ENCODE measurements at places on chromosomes 5 and 9.

DNA sequence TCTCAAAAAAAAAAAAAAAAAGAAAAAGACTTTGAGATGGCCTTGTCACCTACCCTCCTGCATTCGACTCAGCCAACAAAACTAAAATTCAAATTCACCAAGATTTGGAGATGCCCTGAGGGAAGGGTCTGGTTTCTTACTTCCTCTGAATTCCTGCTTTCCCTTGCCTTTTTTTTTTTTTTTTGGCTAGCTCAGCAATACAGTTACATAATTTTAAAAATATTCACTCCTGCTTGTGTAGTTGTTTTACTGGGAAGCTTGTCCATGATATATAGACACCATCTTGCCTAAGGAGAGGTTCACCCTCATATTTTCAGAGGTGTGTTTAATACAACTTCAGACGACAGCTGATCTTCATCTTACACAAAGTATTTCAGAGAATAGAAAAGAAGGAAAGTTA, 21.3 kb upstream of the SERINC5 start:
- DNase-seq: no peak

DNA sequence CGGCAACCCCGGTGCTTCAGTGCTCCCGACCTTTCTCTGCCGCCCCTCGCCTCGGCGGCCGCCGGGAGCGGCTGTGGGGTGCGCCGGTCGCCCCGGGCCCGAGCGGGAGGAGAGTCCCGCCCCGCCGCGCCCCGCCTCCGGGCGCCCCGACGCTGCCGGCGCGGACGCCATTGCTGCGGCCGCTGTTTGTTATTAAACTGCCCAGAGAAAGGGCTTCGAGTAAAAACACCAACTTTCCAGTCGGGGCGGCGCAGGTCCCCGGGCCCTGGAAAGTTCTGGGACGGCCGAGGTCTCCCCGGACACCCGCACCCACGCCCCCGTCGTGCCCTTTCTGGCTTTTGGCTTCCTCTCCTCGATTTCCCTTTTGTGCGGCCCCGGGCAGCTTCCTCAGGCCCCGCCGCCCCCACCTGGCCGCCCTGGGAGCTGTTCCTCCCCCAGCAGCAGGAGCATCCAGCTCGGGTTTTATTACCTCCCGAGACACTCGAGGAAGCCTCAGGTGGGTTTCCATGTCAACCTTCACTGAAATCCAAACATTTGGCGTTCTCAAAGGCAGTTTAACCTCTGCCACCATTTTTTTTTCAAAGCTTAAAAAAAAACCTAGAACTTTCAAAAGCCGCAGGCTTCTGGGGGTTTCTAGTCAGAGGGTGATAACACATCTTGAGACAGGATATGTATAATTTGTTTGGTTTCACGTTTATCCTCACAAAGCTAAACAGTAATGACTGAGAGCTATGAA, 334.4 kb downstream of the CWC27 start:
- DNase-seq: peak; percentile 58

- DNase-seq: no peak
Observed at GRCh38 chr9:37215381-37215780, 95.0 kb downstream of the ZCCHC7 start.

DNA sequence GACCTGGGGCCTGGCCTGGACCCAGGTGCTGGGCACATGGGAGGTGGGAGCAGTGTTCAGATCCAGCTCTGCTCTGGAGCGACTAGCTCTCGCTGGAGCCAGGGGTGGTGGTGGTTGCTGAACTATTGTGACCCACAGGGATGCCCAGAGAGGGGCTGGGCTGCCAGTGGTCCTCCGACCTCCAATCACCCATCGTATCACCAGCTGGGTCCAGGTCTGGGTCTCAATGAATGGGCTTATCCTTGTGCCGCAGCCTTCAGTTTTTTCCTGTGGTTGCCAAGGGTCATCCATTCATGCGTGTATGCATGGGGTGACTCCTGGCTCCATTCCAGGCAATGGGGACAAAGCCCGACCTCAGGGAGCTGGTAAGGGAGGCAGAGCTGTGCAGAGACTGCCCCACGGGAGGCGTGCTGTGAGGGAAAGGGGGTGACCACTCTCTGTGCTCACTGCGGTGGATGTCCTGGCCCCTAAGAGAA, 68.6 kb upstream of the RNF130 start:
- DNase-seq: no peak

GRCh38 chr9:68878450-68878849, 135.5 kb downstream of the PRKACG start:
- no peak for DNase-seq

Measured in central memory CD4-positive, alpha-beta T cell (primary cell).